ENCODE measurements at places on chromosomes 11 and 22.

- DNase-seq = no peak
These were observed 14.5 kb downstream of the USP35 start for GRCh38 chr11:78203184-78203583.

GRCh38 chr22:33024626-33025025 is 33.6 kb downstream of the SYN3 start:
- DNase-seq = no peak

DNA sequence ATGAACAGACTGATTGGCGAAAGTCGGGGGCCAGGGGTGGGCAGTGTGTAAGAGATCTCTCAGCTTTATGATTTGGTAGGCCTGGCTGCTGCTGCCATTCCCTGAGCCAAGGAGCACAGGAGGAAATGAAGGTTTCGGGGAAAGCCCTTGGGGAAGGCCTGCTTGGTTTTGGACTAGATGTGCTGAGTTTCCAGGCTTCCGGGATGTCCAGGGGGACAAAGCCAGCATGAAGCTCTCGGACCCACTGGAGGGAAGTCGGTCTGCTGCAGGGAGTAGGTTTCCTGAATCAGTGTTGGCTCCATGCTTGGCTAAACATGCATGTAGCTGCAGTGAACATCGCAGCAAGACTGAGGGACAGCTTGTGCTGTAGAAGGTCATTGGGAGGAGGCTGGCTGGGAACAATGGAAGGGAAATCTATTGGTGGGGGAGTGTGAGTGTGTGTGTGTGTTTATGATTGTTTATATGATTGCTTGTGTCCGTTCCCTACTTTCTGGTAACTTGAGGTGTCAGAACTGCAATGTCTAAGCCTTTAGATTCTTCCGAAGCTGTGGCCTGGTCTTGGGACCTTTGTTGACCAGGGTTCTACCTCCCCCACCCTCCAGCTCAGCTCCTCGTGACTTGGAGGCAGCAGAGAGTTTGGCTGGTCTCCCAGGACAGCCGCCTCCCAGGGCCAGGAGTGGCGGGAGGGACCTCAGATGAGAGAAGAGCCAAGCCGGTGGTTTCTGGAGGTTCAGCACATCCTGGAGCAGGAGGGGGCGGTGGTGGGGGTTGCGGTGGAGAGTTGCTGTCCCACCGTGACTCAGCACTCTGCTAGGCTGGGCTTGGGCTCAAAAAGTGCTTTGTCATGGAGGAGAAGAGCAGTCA is 4.0 kb upstream of the FTH1 start:
- peak; percentile 94 for DNase-seq

DNA sequence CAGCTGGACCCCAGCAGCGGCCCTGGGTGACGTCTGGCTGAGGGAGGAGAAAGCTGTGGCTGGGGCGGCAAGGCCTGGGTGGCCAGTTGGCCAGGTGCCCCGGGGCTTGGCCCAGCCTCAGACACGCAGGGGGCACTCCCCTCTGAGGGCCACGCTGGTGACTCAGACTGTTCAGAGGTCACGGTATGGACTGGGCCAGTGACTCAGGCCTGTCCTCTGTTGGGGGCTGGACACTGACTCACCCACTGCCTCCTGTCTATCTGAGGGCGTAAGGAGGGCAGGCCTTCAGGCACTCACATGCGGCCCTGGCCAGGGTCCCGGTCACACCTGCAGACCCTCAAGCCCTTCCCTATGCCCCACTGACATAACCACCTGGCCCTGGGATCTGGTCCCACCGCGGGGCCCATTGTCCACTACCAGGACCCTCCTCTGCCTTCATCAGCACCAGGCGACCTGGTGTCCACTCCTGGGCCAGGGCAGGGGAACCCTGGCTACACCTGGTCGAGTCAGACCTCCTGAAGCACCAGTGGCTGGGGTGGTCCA is 3.7 kb upstream of the MUC5AC start:
- DNase-seq = no peak

DNA sequence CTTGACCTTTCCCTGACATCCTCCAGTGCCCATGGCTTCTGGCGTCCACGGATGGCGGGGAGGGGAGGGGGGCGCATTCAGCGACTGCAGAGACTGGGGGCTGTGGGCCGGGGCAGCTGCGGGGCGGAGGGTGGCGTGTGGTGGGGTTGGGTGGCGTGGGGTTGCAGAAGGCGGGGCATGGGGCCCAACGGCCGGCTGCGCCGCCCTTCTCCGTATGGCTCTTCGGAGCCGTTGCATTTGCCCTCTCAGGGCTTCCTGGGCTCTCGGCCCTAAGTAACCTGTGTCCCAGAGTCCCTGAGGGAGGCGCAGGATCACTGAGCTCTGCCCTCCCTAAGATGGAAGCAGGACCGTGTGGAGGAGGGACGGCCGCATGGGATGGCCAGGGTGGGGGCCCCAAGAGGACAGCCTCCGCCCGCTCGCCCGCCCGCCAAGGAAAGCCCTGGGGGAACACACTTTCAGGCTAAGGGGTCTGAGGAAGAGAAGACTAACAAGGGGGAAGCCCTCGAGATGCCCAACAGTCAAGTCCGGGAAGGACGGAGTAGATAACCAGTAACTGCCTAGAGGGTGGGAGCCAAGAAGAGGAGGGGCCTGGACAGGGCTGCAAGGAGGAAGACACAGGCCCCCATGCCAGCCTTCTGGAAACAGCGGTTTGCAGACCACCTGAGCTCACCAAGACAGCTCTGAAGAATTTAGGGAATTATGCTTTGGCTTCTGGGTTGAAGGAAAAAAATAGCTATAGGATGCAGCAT is 9.2 kb upstream of the AIFM3 start:
- DNase-seq = peak; percentile 67

DNA sequence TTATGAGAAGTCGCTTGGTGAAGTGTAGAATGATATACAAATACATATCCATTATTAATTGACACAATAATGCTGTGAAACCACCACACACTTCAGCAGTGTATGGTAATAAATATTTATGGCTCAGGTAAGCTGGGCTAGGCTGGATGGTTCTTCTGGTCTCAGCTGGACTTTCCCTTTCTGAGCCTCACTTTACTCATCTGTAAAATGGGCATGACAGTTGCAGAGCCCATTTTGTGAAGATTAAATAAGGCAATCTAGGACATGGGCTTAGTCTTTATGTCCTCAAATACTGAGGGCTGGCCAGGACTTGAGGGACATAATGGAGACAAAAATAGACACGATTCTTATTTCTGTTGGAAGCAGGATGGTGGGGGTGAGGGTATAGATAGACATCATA is 196.1 kb downstream of the MIAT start:
- no peak for DNase-seq

- no peak for DNase-seq
These were observed 80.3 kb downstream of the FBLN1 start for GRCh38 chr22:45582955-45583320.

GRCh38 chr11:1343391-1344055 is 34.1 kb upstream of the TOLLIP start:
- DNase-seq = no peak

- DNase-seq = no peak
These were observed 18.5 kb upstream of the QSER1 start for GRCh38 chr11:32874132-32874531.

- no peak for DNase-seq
These were observed 12.3 kb upstream of the LINC01488 start for GRCh38 chr11:69468911-69469885.

DNA sequence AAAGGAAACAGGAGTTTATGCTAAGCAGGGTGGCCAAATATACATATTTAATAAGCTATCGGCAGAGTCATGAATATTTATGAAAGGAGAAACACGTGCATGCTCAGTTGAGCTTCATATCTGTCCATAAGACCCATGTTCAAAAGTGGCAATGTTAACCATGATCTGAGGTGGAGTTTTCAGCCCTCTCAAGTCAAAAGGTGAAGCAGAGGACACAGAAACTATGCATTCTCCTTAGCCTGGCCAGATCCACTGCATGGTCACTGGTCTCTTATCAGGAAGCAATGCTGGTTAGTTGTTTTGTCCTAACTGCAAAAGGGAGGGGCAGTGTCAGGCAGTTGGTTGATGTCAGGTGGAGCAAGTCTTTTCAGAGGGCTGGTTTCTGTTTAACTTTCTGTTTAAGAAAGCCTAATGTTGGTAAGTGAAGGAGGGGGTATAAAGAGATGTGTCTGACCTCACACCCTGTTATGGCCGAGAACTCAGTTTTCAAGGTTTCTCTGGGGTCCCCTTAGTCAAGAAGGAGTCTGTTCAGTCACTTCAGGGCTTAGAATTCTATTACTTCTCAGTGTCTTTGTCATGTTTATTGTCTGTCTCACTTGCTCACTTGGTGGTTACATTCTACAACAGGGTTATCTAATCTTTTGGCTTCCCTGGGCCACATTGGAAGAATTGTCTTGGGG is 5.5 kb upstream of the SELENOH start:
- peak; percentile 19 for DNase-seq

GRCh38 chr11:65437436-65438227 is 15.0 kb downstream of the NEAT1 start:
- no peak for DNase-seq

- no peak for DNase-seq
These were observed 5.6 kb downstream of the MAPK8IP1 start for GRCh38 chr11:45890886-45891550.

DNA sequence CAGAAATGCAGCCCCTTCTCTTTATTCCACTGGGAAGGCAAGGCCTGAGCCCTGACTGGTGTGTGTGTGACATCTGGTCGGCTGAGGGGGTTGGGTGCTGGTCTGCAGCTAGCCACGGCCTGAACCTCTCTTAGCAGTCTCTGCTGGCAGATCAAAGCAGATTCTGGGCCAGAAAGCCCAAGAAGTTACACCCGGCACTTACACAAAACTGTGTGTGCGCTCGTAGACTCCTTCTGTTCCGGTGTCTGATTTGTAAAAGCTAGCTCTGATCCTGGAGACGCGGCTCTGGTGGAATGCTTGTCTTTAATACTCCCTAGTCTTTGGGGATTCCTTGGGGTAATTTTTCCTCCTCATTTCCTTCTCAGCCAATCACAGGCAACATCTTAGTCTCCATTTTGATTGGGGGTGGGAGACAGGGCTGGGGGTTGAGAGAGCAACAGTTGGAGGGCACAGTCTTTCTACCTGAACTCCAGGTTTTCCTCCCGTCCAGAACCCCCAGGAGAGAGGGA is 5.5 kb downstream of the PKNOX2 start:
- DNase-seq = no peak

DNA sequence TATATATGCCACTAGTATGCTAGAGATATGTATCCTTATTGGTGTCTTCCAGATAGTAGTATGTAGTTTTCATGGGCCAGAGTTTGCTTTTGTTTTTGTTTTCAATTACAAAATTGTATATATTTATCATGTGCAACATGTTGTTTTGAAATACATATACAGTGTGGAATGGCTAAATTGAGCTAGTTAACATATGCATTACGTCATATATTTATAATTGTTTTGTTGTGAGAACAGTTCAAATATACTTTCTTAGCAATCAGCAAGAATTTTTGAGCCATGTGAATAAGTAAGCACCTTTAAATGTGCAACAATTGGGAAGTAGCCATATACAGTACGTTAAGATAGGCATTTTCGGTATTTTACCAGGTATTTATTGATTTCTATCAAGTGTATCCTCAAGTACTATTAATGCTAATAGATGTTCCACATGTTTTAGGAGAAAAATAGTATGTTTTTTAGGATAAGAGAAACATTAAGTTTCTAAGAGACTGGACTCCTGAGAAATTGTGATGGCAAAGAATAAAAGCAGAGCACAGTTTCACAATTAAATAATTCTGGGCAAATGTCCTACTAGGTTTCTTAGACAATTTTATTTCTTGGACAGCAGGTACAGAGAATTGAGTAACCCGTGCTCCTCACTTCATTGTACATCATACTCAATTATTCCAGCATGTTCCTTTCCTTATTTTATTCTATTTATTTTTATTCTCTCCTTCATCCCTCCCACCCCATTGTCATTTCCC is 60.5 kb upstream of the SLC5A12 start:
- no peak for DNase-seq

DNA sequence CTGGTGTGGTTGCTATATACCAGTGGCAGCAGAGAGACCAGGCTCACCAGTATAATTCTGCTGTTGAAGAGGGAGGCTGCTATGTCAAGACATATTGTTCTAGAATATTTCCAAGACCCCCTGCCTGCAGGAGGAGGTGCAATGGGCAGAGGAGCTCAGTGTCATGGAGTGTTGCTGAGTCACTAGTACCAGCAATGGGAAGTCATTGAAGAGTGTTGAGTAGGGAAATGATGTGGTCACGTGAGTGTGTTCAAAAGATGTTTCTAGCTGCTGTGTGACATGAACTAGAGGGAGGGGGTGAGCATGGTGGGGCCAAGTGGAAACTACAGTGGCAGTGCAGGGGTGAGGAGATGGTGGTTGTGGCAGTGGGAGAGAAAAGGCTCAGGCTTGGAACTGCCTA is 76.3 kb upstream of the BIRC3 start:
- no peak for DNase-seq

- no peak for DNase-seq
These were observed 28.7 kb downstream of the RBX1 start for GRCh38 chr22:40979871-40980270.

- DNase-seq = no peak
These were observed 97.9 kb downstream of the RCN1 start for GRCh38 chr11:32188785-32189184.

- peak; percentile 32 for DNase-seq
These were observed 60.2 kb downstream of the BRD1 start for GRCh38 chr22:49767355-49768062.

GRCh38 chr11:68013611-68014156 is 3.6 kb downstream of the ALDH3B1 start:
- no peak for DNase-seq

- no peak for DNase-seq
These were observed 44.6 kb downstream of the ANKRD42 start for GRCh38 chr11:83238111-83238510.

DNA sequence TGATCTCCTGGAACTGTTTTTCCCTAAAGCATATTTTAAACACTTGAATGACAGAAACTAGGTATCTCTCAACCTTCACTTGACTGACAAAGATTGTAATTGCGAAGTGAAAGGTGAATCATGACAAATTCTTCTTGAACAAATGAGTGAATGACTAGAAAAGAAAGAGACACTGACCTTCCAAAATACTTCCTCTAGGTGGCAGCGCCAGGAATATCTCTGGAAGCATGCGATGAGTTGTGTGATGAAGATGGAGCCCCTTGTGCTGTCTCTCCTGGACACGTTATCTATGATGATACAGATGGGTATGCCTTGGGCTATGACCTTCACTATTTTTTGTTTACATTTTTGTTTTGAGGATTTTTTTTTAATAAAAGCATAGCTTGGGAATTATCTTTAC is 7.0 kb upstream of the CASP12 start:
- DNase-seq = no peak

GRCh38 chr11:10529279-10529678 is 11.7 kb downstream of the RNF141 start:
- no peak for DNase-seq

DNA sequence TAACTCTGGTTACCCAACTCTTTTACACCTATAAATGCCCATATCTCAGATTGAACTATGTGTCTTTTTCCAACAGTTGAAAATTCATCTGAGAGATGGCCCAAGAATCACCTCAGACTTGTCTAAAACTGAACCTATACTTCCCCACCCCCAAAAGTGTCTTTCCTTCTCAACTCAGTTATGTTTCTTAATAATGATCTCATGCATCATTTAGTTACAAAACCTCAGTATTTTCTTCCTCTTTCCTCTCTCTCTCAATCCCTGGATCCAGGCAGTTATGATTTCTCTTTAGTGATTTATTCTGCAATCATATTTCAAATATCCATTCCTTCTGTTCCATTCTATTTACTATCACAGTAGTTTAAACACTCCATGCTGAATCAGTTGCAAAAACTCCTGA is 32.3 kb upstream of the ADSL start:
- no peak for DNase-seq

- DNase-seq = no peak
These were observed 3.3 kb downstream of the SCGB1D2 start for GRCh38 chr11:62245271-62245753.

Measured in large intestine (tissue), 12 donors.